Stimulated activated CD8-positive, alpha-beta memory T cell treated with anti-CD3 and anti-CD28 coated beads, Interleukin-7, amount 100 ng/mL, for 1 hour (primary cell): ENCODE measurements at places on chromosomes 2 and 18.

- DNase-seq: no peak
These were observed 16.0 kb downstream of the ARID5A start for GRCh38 chr2:96552315-96553175.

- no peak for DNase-seq
These were observed 45.6 kb upstream of the ARHGAP15 start for GRCh38 chr2:143083636-143084035.

DNA sequence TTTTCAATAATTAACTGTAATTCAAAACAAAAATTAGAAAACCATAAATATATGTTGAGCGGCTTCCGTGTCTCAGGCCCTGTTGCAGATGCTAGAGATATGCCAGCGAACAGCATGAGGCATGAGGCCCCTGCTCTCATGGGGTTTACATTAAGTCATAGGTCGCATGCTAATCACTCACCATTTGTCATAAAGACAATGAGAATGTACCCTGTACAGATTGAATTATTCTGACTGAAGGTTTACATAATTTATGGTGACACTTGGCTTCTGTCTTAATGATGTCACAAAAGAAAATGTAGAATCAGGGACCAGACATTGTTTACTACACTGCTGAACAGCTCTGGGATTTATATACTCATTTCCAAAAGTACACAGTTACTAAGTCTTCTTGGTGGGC is 5.9 kb upstream of the VAPA start:
- DNase-seq: no peak

DNA sequence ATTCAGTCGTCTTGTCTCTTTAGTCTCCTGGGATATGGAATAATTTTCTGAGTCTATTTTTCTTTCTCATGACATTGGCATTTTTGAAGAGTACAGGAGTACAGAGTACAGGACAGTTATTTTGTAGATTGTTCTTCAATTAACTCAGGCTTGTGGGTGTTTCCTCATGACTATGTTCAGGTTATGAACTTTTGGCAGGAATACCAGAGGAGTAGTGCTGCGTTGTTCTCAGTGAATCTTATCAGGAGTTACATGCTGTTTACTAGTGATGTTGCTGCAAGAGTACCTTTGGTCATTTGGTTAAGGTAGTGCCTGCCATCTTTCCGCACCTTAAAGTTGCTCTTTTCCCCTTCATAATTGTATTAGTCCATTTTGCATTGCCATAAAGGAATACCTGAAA is 41.3 kb upstream of the AGFG1 start:
- DNase-seq: no peak

GRCh38 chr2:18050001-18050400 is 171.5 kb downstream of the KCNS3 start:
- DNase-seq: no peak

- DNase-seq: no peak
These were observed 33.6 kb downstream of the GCG start for GRCh38 chr2:162118166-162119031.

DNA sequence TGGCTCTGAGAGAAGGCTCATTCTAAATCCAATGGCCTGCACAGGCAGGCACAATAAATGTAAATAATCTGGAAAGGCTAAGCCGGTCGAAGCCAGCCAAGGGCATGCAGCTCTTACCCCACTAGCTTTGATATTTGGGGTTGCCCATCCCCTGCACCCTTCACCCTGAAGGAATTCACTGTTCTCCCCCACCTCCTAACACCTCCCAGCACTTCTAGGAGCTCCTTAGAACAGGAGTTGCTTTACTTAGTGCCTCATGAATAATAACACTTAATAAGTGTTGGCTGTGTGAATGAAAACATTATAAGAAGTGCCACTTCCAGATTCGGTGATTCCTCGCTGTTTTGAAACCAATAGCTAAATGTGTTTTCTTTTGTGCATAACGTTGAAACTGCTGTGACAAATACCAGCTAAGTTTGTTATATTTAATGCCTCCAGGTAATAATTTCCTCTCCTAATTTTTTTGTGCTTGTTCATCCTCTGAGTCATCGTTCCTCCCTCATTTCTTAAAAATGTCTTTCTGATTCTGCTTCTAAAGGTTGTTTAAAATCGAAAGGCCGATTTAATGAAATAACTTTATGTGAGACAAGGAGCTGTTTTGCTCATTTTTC is 458.8 kb downstream of the METTL4 start:
- DNase-seq: no peak

DNA sequence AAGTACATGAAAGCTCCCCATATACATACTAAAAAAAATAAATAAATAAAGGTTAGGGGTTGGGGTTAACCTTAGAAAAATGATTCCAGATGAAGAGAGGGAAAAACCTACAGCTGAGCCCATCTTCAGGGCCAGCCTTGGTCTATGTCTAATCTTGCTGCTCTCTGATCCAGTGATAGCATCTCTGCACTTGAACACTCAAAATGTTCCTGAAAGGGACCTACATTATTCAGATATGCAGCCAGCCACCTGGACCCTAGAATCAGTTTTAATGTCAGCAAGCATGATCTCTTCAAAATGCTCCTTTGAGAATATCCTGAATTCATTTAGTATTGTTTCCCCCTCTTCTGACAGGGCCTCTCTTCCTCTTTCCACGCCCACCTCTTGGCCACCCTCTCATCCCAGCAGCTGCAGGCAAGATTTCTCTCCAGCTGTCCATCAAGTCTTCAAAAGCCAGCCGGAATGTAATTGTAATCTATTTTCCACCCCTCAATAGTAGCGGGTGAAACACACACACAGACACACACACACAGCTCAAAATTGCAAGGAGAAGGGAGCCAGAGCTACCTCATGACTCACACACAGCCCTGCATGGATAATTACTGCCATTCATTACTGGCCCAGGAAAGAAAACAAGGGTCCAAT is 135.5 kb downstream of the MYO3B start:
- DNase-seq: no peak

DNA sequence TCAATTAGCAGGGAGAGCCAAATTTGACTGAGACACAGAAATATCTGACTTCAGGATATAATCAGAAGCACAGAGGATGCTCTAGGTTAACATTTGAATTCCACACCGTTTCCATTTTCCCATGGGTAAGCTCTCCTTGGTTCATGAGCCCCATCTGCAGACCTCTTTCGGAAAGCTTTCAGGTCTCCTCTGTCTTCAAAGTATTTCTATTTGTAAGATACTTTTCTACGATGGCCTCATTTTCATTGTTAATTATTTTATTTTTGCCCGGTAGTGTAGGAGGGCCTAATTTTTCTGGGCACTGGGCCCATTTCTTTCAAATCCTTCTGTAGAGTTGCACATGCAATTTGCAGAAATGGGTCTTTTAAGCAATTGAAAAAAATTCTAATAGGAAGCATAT is 53.8 kb downstream of the LRPPRC start:
- DNase-seq: no peak

- DNase-seq: no peak
These were observed 3.1 kb downstream of the ARHGEF33 start for GRCh38 chr2:38892819-38893218.

DNA sequence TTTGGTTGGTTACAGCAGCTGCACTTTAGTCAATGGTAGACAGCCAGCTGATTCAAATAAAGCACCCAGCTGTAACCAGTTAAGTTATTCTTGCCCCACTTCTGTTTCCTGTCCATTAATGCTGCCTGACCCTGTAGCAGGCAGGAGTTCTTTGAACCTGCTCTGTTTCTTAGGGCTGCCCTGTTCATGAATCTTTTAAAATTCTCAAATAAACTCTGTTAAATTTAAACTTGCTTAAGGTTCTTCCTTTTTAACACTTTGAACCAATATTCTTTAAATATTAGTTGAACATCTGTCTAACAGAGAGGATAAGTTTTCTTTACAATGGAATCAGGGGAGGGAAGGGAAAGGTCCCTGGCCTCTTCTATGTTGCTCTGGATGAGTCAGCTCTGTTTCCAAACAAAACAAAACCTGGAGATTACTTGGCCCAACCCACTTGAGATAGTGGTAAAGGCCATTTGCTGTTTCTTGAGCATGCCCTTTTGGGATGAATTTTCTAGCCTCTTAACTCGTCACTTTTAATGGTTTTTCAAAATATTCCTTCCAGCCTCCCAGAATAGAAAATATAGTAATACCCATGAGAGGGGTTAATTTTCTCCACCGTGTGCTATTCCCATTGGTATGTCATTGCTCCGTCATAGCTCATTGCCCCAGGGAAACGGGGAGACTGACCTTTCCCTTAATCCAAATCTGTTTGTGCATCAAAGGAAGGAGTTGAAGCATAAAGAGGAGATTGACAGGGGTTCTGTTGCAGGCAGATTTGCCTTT is 112.1 kb upstream of the FHL2 start:
- no peak for DNase-seq

GRCh38 chr2:238160206-238161129 is 1.7 kb downstream of the ERFE start:
- no peak for DNase-seq

- DNase-seq: no peak
These were observed 308.3 kb upstream of the SLC8A1 start for GRCh38 chr2:40760071-40760666.

DNA sequence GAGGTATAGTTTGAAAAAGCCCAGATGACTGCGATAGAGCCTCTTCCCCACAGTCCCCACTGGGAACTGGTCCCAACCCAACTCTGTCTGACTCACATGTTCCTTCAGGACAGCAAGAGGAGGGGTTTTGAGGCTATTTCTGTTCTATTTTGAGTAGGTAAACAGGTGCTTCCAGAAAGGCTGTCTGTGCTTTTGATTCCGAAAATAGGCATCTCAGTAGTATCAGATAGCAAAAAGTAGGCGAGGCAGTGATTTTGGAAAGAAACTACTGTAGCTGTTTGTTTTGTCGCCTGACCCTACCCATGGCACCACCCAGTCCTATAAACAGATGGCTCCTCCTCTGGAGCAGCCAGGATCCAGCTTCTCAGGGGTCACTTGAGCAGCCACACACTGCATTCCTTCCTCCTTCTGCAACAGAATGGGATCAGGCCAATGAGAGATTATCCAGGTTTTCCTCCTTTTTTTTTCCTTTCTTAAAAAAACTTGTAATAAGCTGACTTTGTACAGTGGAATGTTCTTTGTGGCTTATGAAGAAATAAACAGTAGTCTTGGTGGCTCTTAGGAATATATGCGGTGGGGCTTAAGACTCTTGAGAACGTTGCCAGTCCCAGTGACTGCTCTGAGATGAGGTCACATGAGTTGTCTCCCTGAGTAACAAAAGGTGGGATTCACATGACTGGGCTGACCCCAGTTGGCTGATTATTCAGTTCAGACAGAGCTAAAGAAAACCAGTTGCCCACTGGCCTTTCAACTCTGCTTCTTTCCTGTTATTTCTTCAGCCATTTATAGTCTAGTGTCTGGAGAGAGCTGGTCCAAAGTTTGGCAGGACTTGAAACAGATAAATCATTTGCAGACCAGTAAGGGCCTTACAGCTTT is 98.6 kb downstream of the KCNS3 start:
- DNase-seq: no peak

DNA sequence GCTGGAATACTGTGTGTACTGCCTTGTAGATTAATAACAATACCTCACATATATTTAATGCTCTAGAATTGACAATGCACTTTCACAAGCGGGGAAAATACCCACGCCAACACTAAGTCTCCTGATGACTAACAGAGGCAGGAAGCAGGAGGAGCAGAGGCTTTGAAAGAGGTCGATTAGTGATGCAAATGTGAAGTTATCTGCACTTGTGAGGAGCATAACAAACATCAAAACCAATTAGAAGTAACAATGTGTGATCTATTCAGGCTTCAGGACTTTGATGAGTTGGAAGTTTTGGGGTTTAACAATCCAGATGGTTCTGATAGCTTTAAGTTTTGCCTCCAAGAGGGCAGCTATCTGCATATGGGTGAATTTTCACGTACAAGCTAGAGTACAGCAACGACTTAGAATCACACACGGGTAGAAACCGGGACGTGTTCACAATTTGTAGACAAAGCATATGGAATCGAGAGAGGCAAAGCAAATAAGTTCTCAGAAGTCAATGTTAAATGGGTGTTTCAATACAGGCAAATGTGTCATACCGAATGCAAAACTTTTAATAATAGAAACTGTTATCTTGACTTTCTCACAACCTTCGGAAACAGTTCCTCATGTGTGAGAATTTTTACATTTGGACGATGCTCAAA is 114.5 kb downstream of the METTL8 start:
- DNase-seq: no peak

- no peak for DNase-seq
These were observed 57.8 kb upstream of the KIF5C start for GRCh38 chr2:148817210-148817708.

DNA sequence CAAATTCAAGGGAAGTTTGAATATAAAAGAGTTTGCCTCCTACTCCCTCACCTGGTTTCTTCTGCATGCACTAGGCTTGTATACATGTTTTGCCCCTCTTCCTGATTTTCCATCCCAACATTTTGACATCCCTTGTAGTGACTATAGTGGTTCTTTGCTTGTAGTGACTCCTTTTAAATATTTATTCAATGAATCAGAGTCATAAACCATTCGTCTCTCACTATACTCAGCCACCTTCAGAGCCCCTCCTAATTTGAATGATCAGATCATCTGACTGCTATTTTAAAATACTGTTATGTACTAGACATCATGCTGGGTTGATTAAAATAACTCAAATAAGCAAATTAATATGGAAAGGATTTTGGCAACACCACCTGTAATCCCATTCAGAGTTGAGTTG is 492.1 kb upstream of the PIK3C3 start:
- DNase-seq: no peak

DNA sequence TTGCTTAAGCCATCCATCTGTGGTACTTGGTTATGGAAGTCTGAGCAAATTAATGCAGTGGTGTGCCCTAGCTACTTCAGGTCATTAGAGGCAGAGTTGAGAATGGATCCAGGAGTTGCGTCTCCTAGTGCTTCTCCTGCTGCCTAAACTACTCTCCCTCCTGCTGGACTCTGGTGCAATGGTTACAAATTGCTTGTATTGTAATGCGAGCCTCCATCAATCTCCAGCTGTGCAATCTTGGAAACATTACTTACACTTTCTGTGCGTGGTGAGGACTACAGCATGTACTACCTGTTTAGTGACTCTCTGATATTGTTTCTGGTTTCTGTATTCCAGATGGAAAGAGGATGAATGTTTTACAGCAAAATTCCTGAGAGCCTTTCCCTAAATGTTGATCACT is 119.0 kb upstream of the CYRIA start:
- no peak for DNase-seq

DNA sequence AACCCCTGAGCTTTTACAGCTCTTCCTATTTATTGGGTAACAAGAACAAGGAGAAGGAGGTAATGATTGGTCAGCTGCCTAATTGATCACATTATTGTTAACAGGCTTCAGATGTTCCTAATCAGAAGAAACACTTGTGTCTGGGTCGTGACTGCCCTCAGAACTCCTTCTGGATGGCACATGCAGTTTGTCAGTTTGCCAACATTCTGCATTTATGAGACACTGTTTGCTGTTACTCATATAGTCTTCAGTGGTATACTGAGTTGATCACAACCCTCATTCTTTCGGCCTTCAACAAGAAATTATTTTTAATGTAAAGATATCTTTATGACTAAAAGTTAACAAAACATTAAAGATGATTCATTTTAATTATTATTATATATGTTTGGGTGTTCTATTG is 95.7 kb upstream of the DOCK10 start:
- DNase-seq: no peak
